Osteoblast (primary cell): ENCODE measurements at places on chromosomes 16 and 17. TPM values are rescaled to one million over a fixed set of nuclear protein-coding genes. Genes with fewer than 3 reads are reported as not detected.

HEATR9 gene
- not detected in 2 replicates for total RNA-seq

CCL17 gene
- not detected in 2 replicates for total RNA-seq

GRCh38 chr16:3023415-3023668 lies 400 bp downstream of the HCFC1R1 start:
- peak; percentile 94 for DNase-seq

KRTAP4-9 gene
- not detected in 2 replicates for total RNA-seq

DNA sequence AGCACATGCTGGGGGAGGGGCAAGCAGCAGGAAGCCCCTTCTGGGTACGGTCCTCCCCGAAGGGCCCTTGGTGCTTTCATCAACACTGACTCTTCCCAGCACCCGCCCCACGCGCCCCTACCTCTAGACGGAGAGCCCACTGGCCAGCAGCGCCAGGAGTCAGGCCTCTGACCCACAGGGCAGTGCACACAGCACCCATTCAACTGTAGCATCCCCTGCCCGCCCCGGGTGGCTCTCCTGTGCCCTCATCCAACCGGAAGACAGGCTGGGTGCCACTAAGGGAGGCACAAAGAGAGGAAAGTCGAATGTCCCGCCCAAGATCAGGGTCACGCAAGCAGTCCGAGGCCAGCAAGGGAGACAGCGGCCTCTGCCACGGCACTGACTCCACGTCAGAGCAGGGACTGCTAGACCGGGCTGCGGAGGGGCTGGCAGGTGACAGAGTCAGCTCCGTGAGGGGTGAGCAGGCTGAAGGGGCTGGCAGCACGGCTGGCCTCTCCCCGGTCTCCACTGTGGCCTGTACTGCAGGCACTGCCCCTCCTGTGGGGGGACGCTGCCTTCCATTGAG lies 9.8 kb downstream of the MSRB1 start:
- DNase-seq = peak; percentile 83

DNA sequence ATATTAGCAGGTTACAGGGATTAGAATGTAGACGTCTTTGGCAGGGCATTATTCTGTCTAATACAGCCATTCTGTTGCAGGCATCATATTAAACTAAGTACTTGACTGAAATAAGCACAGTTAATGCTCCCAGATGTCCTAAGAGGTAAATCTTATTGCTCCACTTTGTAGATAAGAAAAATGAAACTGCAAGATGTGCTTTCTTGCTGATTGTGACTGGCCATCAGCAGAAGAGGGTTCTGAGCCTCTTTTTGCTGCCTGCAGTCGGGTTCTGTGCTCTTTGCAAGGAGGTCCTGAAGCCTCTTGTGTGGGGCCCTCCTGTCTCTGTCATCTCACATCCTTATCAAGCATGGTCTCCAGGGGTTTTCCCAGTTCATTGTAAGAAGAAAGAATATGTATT lies 167.1 kb downstream of the KCNJ2 start:
- no peak for DNase-seq

VPS35 gene
- total RNA-seq = 154 and 159 TPM in 2 replicates

DNAH2 gene
- under 0.01 and 0.88 TPM in 2 replicates for total RNA-seq

WFDC1 gene
- not detected in 2 replicates for total RNA-seq

DNA sequence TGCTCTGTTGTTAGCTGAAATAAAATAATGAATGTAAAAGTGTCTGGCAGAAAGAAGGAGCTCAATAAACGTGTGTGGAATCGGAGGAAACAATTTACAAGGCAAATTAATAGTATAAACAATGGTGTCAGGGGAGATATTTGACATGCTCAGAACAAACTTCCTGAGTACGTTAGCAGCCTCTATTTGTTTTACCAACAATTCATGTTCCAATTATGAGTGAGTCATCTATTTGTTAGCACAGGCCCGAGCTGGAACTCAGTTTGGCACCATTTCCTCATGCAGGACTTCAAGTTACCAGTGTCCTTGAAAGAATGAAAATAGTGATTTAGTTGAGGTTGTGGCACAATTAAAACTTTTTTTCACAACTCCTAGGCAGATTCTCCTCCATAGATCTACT lies 9.1 kb downstream of the ASIC2 start:
- DNase-seq = no peak

SOCS7 gene
- 16.3 and 17.1 TPM in 2 replicates for total RNA-seq

DNA sequence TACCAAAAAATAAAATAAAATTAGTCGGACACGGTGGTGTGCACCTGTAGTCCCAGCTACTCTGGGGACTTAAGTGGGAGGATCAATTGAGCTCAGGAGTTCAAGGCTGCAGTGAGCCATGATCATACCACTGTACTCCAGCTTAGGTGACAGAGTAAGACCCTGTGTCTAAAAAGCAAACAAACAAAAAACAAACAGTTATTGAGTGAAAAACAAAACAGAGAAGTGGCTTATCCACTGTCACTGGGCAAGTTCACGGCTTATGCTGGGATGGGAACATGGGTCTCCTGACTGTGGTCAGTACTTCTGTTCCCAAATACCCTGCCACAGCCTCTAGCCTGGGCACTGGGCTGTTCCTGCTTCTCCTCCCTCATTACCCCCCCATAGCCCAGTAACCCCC lies 9.5 kb upstream of the GRN start:
- DNase-seq = no peak

- no peak for DNase-seq
Measured at GRCh38 chr16:79436885-79437284, 163.7 kb downstream of the MAF start.

DNA sequence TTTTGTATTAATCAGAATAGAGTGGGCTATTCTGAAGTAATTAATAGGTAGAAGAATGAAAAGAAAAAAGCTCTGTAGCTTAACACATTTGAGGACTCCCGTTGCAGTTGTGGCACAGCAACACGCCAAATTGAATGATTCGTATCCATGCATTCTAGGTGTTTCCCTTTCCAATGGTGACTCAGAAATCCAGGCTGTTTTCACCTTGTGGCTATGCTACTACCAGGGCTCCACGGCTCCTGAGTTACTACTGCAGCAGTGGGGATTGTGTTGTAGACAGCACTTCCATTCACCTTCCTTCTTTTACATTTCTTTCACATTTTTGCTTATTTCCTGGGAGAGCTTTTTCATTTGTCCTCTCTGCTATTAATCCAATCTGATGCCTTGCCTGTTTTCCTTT lies 1616.4 kb downstream of the CDH8 start:
- no peak for DNase-seq

DNA sequence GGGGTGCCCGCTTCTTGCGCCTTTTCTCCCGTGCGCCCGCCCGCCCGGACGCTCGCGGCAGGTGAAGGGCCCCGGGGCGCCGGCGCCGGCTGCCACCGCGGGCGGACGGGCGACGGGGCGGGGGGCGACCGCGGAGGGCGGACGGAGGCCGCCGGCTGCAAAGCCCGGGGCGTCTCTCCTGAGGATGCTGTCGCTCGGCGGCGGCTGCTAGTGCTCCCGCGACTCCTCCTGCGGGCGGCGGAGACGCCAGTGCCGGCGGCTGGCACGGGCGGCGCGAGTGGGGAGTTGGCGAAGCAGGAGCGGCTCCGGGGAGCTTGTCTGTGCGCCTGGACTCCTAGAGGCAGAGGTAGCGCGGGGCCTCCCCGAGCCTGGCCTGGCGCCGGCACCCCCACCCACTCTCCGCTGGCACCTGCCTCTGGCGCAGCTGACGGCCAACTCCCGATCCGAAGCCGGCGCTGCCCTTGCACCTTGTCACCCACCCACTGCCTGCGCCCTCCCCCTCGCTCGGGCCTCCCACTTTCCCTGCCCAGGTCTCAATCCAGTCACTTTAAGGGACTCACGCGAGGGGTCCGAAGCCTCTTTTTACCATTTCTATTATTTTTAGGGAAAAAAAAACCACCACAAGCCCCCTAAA lies at the start of gene FAM20A:
TSS of gene FAM20A (minus strand) at position 437 of the 634 bp plus-strand sequence. CDS start 701 bp downstream, outside the sequence.
- peak; percentile 75 for DNase-seq

DNA sequence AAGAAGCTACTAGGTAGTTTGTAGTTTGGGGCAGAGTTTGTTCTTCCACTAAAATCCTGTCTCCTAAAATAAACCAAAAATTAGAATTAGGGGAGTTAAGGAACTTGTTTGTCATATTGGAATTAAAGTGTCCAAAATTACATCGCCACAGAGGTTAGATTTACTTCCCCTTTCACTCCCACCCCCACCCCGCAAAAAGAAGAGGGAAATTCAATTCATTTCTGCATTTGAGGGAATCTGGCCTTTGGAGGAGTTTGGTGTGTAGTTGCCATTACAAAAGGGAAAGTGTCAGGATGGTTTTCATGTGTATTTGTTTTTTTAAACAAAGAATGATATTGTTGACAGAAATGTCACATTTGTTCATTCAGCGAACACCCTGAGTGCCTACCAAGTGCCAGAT lies 5.8 kb downstream of the TMEM97 start:
- DNase-seq = no peak

DNA sequence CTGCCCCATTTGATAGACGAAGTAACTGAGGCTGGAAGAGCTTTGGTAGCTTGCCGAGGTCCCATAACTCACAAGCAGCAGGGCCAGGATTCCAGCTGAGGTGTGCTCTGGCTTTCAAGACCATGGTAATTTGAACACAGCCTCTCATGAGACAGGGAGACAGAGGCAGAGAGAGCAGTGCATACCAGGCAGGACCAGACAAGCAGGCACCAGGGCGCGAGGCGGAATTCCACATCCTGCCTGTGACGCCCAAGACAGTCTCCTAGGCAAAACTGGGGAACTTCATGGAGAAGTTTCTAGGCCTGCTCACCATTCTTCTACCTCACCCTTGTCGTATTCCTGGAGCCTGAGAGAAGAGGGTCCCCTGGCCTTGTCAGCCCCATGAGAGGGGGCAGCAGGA lies 19.2 kb downstream of the SDK2 start:
- DNase-seq = peak; percentile 32

NOG gene
- 0.72 and 1.2 TPM in 2 replicates for total RNA-seq

KRTAP3-3 gene
- total RNA-seq = not detected in 2 replicates

GRCh38 chr16:48820379-48820778 lies 210.4 kb upstream of the N4BP1 start:
- no peak for DNase-seq

GRCh38 chr17:47230864-47231263 lies 21.7 kb downstream of the MYL4 start:
- no peak for DNase-seq

- DNase-seq = no peak
Measured at GRCh38 chr16:81808933-81809480, 29.9 kb downstream of the PLCG2 start.

DNA sequence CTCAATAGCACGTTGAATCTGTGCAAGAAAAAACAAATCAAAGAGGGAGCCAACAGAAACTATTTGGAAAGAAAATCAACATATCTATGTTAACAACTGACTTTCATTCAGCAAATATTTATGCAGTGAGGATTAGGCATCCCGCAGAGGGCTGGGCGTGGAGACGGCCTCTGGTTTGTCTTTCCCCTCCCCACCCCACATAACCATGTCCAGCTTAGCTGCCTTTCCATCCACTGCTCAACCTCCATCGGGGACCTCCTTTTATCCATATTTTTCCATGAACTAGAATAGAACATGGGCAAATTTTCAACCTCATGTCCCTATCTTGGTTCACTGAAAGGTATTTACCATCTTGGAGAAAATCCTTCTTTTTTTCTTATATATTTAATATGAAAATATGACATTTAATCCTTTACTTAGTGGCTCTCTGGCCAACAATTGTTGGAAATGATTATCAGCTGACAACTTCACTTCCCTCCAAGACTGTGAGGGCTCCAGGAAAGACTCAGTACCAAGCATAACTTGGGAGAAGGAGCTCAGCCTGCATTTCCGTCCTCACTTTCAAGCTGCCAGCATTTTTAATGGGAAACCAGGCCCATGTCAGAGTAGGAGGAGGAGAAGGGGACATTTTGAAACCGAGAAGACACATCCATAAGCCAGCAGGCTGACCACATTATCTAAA lies 462.6 kb upstream of the MAF start:
- DNase-seq = no peak

- peak; percentile 49 for DNase-seq
Measured at GRCh38 chr17:13813347-13814240, 211.9 kb upstream of the HS3ST3A1 start.

DNA sequence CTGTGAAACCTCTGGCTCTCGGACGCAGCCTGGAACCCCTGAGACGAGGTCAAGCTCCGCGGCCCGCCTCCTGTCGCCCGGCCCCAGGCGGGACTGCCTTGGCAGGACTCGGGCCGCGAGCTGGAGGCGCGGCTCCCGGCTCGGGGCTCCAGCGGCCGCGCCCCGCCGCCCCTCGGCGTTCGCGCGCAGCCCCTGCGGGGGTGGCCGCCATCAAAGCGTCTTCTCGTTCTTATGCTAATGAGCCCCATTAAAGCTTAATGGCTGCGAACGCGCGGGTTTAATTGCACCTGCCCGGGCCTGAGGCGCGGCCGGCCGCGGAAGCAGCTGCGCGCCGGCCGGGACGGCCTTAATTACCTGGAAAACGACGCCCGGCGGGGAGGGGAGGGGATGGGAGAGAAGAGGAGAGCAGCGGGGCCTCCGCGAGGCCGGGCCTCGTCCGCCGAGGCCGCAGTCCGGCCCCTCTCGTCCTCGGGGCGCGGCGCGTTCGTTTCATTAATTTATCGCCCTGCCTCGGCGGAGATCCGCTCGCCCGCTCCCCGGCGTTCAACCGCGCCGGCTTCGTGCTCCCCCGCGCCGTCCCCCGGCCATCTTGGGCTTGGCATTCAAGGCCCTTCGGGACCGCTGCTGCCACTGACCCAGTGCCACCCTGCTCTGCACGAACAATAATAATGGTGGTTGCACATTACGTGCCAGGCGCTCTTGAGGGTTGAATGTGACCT lies 19.2 kb downstream of the RAI1 start:
- peak; percentile 82 for DNase-seq

DNA sequence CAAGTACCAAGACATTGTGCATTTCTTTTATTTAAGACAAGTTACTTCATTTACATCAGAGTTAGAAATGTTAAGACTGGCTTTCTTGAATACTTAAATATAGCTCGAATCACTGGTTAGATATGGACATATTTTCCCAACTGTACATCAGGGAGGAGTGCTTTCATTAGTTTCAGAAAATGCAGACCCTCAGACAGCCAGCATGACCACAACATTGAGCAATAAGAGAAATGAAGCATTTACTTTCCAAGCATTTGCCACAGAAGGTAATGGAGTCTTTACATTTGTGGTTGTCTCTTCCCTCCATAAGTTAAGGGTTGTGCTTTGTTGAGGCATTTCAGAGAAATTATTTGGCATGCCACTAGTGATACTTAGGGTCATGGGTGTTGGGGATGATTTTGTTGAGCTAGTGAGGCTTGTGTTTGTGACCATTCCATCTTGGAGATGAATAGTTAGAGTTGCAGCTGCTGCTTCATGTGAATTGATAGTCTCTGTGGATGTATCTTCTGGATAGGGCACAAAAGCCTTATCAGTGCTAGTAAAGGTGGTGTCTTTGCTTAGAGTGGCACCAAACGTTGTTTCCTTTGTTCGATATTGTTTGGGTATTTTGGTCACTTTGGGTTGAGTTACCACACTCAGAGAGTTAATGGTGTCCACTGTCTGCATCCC lies 2.1 kb downstream of the OMG start:
- DNase-seq = no peak
